ENCODE measurements at places on chromosomes 11 and 22. TPM values are rescaled to one million over a fixed set of nuclear protein-coding genes. Genes with fewer than 3 reads are reported as not detected.

SPATA19 gene
- not detected for polyA plus RNA-seq

CASP5 gene
- not detected for polyA plus RNA-seq

DNA sequence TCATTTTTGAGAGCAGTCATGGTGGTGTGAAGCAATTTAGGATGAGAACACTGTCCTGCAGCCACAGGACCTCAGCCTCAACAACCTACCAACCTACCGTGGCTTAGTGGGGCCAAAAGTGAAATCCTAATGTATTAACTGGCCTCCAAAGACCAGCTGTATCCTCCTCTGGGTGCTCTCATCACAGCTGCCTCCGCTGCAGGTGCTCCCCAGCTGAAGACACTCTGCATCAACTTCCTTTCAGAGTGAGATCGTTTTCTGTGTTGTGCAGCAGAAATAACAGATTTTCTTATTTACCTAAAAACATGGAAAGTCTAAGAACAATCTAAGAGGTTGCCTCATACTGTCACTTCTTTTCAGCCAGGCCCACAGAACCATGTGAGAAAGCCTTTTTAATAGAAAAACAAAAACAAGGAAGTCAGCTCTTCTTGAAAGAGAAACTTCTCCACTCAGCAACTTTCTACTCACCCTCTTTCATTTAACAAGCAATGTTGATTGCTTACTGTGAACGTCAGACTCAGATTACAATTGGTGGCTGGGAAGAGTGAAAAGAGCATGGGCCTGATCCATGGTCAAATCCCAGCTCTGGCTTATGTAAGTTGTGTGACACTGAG lies 136.1 kb downstream of the TENM4 start:
- no peak for DNase-seq

DNA sequence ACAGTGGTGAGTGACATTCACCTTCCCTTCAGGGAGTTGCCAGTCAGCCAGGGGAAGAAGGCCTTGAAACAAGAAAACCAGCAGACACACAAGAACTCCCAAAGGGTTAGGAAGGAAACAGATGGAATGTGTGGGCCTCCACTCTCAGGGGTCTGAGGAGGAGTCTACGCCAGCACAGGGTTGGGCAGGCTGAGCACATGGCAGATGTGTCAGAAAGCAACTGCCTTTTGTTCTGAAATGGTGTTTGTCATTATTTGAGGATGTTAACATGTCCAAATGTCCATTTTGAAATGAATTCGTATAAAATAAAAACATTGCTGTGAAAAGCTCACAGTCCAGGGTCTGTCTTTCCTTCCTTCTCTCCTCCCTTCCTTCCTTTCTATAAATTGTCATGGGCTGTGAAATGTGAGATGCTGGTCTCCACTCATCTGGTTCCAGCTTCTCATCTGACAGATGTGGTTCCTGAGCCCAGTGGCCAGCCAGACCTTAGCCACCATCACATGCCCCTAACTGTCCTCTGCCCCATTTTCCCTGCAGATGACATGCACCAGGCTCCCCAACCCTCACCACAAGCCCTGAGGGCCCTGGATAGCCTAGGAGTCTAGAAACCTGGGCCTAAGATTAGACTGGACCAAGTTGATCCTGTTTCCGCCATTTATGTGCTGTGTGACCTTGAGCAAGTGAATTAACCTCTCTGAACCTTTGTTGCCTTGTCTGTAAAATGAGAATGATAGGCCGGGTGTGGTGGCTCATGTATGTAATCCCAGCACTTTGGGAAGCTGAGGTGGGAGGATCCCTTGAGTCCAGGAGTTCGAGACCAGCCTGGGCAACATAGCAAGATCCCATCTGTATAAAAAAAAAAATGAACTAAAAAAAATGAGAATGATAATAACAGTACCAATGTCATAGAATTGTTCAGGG lies 56.2 kb upstream of the CRYBB3 start:
- DNase-seq: no peak

- DNase-seq: no peak
Observed at GRCh38 chr11:72389116-72389515, 45.2 kb downstream of the CLPB start.

FAM118A gene
- 21.6 TPM for polyA plus RNA-seq

- DNase-seq: no peak
Observed at GRCh38 chr11:5069272-5069671, at the start of gene OR52E1. OR52E1 (plus strand) TSS chr11:5069572.

DNA sequence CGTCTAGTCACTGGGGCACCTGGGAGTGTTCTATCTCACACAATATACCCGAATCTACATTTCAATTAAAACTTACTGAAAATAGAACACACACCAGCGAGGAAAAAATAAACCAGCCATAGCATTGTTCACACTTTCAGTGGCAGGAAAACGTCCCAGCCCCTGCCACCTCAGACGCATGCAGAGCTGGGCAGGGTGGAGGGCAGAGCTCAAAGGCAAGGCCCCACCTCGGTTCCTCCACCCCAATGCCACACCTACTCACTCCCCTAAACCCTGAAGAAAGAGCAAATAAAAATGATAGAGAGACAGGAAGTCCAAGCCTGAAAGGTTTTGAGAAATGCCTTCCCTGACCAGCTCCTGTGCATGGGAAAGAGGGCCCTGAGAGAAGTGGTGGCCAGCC lies 14.8 kb downstream of the B3GNT6 start:
- DNase-seq: no peak

DNA sequence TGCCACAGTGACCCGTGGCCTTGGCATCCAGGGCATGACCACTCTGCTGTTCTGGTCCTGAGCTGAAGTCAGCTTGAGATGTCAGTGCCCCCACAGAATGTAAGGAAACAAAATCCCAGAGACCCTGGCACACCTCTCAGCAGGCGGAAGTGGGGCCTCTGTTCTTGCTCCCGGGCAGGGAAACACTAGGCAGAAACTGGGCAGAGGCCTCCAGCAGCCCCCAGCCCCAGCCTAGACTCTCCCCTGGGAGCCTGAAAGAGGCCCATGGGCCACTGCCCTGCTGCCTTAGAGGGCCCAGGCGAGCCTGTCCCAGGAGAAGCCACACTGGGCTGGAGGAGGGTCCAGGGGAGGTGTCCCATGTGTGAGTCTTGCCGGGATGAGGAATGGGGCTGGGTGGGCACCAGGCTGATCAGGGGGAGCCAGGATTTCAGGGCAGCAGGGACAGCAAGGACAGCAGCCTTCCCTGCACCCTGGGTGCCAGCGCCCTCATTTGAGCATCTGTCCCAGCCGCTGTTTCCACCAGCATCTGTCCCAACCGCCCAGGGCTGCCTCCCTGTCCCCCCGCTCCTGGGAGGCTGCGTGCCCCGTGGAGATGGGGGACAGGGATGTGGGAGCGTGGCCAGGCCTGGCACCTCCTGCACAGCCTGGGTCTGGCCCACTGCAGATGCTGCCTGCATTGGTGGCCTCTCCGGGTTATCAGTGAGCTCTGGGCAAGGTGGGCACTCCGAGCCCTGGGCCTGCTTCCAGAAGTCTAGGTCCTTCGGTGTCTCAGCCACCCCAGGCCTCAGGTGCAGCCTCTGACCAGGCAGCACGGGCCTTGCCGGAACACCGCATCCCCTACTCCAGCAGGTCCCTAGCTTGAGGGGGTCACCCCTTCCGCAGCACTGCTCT lies 1072.4 kb downstream of the BRD1 start:
- DNase-seq: no peak

BTBD18 gene
- 0.33 TPM for polyA plus RNA-seq
